Cardiac muscle cell (in vitro differentiated cells and primary cell): ENCODE measurements at places on chromosomes 16 and 17.

DNA sequence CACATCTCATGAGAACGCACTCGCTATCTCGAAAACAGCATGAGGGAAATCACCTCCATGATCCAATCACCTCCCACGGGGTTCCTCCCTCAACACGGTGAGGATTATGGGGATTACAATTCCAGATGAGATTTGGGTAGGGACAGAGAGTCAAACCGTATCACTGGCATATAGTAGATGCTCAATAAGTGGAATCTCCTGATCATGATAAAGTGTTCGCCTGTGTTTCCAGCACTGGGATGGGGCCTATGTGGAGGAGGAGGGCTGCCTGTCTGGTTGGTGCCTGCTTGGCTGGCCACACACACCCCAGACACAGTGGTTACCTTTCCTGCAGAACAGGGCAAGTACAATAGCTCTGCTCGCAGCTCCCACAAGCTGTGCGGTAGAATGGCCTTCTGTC is 6.1 kb upstream of the MGAT5B start:
- DNase-seq = no peak

GRCh38 chr17:28570716-28571360 is 486 bp downstream of the PIGS start:
- no peak for DNase-seq

DNA sequence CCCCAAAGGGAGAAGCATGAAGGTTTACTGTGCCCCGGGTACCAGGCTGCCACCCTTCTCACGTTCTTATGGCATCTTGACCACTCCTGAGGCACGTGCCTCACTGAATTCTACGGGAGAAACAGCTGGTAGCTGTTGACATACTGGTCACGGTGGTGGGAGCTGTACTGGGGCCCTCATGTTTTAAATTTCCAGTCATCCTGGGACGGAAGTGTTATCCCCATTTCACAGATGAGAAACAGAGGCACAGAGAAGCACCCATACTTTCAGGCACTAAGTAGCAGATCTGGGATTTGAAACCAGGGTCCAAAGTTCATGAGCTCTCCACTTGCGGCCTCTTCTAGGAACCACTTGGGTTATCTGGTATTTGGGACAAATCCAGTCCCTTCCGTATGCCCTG is 26.3 kb upstream of the DOC2B start:
- no peak for DNase-seq

- no peak for DNase-seq
These were observed 11.5 kb downstream of the UBE2G1 start for GRCh38 chr17:4354862-4355514.

DNA sequence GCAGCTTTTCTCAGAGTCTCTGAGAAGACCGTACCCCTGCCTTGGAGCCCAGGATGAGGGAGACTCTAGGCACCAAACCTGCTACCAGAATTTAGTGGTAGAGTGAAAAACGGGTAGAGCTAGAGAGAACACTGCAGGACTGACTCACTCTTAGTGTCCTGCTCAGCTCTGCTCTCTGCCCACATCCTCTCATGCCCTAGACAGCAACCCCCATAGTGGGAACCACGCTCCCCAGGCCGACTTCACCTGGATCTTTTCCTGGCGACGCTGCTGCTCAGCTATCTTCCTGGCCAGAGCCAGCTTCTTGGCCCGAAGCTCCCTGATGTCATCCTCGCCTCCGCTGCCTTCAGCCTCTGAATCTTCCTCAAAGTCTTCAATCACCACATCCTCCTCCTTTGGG is 26.7 kb downstream of the HIC1 start:
- DNase-seq = no peak
